Brain (organoid and tissue), 16 donors: ENCODE measurements at places on chromosomes 11 and 22.

GRCh38 chr11:69157822-69158231 is 2.1 kb downstream of the SMIM38 start:
- no peak for DNase-seq

- DNase-seq: peak; percentile 45
Measured at GRCh38 chr22:32531931-32532819, 57.6 kb downstream of the FBXO7 start.

DNA sequence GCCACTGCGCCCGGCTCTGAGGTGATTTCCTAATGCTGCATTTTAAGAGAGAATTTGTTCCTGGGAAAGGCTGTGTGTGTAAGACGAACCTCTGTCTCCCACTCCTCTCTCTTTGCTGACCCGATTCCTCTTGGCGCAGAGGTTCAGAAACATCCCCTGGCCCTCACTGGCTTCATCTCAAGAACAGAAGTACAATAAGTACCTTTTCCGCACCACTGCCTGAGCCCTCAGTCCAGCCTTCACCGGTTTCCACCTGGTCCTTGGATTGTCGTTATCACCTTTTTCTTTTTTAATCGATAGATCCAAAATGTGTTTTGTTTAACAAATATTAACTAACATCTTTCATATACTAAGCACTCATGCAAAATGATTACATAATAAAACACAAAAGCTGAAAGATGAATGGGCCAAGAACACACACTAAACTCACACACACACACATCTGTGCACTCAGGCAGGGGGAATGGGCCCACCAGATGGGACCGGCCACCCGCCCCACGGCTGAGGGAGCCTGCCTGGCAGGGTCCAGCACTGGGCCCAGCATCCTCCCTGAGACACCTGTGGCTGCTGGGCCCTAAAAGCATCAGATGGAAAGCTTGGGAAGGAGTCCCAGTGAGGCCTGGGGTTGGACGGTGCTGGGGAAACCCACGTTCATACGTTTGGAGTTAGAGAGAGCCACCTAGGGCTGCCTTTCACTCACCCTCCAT is 50.4 kb upstream of the A4GALT start:
- no peak for DNase-seq

- DNase-seq: no peak
Measured at GRCh38 chr22:40676644-40677043, 2.6 kb upstream of the MCHR1 start.

- no peak for DNase-seq
Measured at GRCh38 chr11:34594603-34595002, 26.3 kb upstream of the EHF start.

DNA sequence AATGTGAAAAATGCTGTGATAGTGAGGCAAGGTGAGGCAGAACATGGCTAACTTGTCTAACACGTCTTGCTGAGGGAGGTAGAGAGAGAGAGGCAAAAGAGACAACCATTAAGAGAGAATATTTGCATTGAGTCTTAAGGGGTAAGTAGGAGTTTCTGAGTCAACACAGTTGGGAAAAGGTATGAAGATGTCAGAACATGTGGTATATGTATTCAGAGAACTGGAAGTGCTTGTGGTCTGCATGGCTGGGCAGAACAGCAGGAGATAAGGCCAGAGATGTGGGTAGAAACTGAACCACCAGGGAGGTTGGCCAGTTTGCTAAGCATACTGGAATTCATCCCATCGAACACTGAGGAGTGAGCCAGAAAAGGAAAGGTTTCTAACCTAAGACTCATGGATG is 25.0 kb upstream of the SLC5A1 start:
- DNase-seq: no peak

DNA sequence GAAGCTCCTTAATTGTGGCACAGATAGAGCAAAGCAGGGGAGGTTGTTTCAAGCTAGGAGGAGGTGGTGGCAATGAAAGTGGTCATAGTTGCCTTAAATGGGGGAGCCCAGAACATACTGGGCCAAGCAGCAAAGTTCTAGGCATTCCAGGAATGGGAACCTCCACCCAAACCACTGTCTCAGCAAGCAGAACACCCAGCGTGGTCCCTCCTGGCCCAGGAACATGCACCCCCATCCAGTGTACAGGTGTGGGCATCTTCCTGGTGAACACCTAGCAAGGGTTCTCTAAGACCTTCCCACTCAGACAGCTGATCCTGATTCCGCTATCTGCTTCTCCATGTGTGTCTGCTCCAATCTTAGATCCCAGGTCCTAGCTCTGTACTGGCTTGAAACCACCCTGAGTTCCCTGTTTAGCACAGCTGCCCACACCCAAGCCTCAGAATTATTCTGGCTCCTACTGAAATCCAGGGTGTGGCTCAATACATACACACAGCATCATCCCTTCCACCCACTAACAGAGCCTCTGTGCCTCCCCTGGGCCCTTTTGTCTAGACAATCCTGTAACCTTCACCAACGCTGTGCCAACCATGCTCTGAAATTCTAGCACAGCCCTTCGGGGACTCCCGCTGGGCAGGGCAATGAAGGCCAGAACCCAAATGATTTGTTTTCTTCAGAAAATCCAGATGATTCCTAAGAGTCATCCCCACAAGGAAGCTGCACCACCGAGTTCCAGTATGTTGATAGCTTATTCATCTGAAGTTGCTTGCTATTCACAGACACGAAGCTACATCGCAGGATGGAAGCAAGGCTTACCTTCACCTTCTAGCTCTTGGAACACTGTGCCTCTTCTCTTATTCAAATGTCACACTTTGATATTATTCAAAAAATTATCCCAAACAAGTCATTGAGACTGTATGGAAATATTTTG is 76.6 kb downstream of the ABTB2 start:
- no peak for DNase-seq

DNA sequence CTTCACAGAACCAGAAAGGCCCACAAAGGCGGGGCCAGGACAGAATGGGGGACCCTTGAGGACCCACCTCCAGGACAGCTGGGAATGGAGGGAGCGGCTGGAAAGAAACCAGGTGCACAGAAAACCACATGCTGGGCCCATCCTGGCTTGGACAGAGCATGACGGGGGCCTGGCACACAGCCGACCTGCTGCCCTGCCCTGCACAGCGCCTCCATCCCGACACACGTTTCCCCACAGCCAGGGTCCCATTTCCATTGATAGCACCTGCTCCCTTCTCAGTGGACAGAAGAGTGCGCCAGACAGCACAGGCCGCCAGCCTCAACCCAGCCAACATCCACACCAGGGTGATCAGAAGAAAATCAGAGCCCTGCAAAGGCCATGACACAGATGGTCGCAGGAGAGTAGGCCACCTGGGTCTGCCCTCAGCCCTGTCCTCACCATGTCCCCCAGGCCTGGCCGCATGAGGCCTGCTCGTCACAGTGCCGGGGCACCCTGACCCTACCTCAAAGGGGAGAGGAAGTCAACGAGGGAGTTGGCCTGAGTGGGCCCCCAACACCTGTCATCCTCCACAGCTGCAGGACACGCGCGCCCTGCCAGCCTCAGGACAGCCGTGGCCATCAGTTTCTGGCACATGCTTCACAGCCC is 28.1 kb downstream of the BRD1 start:
- no peak for DNase-seq

GRCh38 chr11:83746921-83747585 is 460.9 kb upstream of the CCDC90B start:
- no peak for DNase-seq

DNA sequence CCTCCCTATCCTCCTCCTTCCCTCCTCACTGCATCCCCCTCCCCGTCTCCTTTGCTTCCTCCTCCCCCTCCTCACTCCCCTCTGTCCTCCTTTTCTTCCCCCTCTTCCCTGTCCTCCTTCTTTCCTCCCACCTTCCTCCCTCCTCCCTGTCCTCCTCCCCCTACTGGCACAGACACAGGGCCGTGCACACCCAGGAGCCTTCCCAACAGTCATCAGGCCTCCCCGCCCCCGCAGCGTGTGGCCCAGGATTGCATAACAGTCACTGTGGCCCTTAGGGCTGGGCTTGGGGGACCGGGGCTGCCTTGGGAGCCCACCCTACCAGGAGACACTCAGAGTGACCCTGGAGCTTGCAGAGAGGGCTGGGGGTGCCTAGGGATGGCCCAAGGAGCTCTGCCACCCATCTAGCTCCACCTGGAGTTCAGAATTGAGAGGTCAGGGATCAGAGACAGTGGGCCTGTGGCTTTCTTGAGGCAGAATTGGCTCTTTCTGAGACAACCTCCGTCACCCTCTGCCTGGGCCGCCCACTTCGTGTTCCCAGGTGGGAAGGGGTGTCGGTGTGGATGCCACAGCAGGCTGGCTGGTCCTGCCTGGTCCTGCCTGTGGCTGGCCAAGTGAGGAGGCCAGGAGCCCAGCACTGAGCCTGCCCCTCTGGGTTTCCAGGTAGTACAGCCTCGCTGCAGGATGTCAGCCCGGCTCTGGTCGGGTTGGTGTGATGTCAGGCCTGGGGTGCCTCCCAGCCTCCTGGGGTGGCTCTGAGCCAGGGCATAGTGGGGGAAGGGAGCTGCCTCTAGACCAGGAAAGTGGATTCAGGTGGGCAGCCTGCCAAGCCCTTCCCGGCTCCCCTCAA is 1.6 kb downstream of the SPI1 start:
- DNase-seq: no peak

GRCh38 chr11:124841201-124841600 is 24.0 kb upstream of the ROBO3 start:
- DNase-seq: no peak

- DNase-seq: no peak
Measured at GRCh38 chr11:128389461-128389976, 197.8 kb downstream of the ETS1 start.

GRCh38 chr11:86702220-86702983 is 30.0 kb upstream of the ME3 start:
- DNase-seq: no peak

- DNase-seq: no peak
Measured at GRCh38 chr11:62649486-62649885, 3.1 kb upstream of the GANAB start.

DNA sequence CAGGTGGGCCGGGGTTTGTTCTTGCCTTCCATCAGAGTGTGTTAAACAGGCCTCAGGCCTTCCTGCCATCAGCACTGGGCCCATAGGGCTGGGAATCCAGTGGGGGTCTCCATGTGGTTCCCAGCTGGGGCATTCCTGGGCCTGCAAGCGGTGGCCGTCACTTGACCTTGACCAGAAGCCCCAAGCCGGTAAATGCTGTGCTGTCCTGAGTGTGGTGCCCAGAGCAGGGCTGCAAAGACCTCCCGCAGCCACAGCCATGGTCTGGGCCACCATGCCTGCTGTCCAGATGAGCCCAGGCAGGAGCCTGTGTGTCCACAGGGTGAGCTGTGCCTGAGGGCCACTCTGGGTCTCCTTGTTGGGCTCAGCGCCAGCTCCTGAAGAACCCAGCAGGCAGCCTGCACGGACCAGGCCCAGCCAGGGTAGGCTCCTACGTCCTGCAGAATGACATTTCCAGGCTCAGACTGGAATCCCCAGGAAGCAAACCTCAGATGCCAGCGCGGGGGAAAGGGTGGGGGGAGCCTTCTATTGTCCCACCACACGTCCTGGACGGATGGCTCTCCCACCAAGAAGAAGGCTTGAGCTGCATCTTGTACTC is 117.3 kb downstream of the KCNQ1OT1 start:
- DNase-seq: no peak

DNA sequence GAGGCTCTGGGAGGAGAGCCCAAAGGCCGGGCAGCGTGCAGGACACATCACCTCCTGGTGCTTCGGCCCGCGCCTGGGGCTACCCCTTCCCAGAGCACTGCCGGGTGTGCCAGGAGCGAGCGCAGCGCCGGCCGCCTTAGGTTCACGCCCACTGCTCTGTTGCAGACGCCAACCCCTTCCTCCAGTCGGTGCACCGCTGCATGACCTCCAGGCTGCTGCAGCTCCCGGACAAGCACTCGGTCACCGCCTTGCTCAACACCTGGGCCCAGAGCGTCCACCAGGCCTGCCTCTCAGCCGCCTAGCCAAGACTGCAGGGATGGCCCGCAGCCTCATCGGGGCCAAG is 79.0 kb downstream of the MED15 start:
- DNase-seq: no peak

DNA sequence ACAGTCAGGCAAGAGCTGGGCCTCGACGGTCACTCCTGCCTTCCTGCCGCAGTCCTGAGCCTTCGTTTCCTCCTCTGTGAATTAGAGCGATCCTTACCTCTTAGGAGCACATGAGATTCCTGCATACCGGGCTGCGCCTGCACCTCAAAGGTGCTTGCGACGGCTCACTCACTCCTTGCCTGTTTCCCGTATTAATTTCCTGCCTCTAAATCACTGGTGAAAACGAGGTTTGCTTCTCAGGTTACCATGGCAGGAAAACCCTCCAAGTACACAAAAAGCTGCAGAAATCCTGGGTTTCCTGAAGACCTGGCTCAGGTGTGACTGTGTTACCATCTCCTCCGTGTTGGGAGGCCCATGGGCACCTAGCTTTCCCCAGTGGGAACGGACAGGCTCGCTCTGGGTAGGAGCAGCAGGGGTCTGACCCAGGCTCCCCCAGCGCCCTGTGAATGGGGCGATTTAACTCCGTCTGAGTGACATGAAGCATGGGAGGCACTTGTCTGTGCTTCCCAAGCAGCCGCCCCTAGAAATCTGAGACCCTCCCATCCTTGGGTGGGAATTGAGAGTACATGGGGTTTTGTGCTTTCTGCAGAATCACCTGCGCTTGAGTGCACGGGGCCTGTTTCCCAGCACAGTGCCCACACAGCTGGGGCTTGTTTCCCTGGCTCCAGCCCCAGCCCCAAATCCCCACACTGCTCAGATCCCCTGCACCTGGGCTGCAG is 64.8 kb downstream of the PHF21B start:
- no peak for DNase-seq
